ENCODE measurements at places on chromosomes 12 and 14.

- DNase-seq: no peak
These were observed 296.5 kb downstream of the ERC1 start for GRCh38 chr12:1287446-1287975.

GRCh38 chr14:73312687-73313086 lies 75.4 kb downstream of the PAPLN start:
- no peak for DNase-seq

DNA sequence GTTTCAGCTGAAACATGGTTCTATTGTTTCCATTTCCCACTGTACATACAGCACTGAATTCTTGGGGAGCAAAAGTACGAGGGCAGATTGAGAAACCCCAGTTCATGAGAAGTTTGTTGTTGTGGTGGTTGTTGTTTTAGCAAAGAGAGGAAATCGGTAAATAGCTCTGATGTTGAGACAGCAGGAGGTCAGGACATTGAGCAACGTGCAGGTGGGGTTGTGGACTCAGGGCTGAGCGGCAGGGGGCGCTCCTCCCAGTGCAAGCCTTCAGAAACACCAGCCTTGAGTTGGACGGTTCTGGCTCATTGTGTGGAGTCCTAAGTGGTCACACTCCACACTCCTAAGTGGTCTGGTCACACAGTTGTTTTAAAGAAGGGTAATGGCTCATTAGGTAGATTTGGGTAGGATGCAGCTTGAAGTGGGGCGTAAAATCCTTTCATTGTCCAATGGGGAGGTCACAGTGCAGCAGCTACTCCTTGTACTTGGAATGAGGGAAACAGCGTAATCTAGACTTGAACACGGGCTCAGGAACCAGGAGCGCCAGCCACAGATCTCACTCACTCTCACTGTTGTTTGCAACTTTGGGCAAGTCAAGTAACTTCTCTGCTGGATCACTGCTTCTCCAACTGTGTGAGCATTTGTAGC lies 14.5 kb upstream of the PWP1 start:
- peak; percentile 4 for DNase-seq

- DNase-seq: no peak
These were observed 365.7 kb downstream of the FLRT2 start for GRCh38 chr14:85895603-85896002.

- DNase-seq: no peak
These were observed 907.6 kb upstream of the FLRT2 start for GRCh38 chr14:84622357-84622756.

DNA sequence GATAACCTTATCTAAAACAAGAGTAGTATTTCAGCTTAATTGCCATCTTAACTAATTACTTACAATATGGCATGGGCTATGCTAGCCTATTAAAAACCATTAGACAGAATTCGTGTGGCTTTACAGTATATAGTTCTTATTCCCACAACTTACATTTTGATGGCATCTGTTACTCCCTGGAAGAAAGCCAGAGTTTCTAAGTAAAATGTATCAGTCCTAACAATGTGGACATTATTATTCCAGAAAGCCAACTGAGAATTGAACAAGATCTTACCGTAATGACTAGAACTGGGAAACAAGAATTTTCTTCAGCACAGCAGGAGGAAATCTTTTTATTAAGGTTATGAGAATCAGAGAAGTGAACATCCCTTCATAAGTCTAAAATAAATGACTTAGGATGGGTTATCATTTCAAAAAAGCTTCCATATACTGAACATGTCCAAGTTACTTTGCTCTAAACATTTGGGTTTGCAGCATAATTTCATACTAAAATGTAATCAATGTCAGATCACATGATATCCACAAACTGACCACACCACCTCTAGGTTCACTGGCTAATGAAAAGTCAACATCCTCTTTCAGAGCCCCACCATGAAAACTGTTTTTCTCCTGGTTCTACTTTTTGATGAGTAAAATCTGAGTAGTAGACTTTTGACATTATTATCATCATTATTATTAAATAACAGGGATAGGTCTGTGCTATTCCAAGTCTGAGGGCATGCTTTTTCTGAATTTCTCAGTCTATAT lies 179.7 kb downstream of the SSPN start:
- no peak for DNase-seq

DNA sequence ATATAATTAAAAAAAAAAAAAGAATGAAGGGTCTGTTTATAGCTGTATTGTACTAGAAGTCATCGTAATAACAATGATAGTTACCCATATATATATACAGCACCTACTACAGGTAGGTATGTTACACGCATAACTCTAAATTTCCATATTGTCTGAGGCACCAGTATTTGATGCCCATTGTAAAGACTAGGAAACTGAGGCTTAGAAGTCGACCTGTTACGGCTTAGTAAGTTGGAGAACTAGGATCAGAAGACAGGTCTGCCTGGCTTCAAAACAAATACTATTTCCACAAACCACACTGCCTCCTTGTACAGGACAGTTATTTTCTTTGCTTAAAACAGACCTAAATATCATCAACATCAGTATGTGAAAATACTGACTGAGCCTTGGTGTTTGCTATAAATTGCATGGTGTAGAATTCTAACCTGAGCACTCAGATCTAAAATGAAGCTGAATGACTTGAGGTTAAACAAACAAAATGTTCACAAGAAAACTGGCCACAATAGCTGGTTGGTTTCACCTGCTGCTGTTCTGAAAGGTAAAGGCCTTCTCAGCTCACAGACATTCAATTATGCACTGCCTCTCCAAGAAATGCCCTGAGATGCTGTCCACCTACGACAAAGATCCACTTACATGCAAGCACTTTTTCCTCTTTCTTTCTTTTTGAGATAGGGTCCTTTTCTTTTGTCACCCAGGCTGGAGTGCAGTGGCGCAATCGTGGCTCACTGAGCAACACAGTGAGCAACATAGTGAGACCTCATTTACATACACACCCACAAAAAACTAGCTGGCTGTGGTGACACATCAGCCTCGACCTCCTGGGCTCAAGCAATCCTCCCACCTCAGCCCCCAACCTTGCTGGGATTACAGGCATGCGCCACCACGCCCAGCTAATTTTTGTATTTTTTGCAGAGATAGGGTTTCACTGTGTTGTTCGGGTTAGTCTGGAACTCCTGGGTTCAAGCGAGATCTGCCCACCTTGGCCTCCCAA lies 35.7 kb downstream of the SSH1 start:
- DNase-seq: no peak

- DNase-seq: peak; percentile 50
These were observed 50.9 kb upstream of the PKP2 start for GRCh38 chr12:32947206-32948067.

DNA sequence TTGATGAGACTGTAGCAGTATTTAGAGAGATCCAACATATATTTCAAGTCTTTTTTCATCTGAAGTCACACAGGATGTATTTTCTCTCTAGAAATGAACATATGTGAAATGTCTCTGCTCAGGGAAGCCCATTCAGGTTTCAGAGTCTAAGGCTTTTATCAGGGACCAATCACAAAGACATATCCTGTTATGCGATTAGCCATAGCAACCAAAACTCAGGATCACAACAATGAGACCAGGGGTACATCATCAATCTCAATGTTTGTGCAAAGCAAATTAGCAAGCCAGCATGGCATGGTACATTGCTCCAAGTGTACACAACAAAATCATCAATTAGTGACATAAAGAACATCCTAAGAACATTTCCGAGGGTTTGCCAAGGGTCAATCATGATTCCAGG lies 99.2 kb upstream of the AMN1 start:
- DNase-seq: no peak

DNA sequence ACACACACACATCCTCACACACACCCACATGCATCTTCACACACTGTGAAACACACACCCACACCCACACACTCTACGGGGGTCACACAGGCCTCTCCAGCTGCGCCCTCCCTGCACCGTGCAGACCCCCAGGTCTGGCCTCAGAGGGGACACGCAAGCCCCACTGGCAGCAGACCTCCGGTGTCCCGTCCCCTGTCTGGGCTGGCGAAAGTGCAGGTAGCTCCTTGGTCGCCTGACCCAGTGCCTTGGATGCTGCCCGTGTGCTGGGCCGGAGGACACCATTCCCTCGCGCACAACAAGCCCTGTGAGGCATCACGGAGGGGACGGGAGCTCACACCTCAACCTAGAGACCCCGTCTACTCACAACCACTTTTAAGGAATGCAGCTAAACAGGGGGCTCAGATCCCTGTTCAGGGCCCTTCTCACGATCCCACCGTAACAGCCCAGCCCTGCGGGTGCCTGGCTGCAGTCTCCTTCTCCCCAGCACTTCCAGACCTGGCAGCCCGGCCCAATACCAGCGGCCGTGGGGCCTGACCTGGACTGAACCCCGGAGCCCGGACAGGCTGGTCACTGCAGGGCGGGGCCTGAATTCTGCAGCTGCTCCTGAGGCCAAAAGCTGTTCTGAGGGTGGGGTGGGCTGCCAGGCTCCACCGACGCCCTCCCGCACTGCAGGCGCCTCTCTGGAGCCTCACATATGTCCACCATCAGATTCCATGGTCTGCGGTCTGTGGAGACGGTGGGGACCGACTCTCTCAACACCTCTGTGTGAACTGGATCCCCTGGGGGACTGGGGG lies 42.1 kb upstream of the FZD10 start:
- DNase-seq: no peak

All from SW 1271 (cell line).